Breast epithelium (tissue), 4 donors: ENCODE measurements at places on chromosomes 4 and X.

DNA sequence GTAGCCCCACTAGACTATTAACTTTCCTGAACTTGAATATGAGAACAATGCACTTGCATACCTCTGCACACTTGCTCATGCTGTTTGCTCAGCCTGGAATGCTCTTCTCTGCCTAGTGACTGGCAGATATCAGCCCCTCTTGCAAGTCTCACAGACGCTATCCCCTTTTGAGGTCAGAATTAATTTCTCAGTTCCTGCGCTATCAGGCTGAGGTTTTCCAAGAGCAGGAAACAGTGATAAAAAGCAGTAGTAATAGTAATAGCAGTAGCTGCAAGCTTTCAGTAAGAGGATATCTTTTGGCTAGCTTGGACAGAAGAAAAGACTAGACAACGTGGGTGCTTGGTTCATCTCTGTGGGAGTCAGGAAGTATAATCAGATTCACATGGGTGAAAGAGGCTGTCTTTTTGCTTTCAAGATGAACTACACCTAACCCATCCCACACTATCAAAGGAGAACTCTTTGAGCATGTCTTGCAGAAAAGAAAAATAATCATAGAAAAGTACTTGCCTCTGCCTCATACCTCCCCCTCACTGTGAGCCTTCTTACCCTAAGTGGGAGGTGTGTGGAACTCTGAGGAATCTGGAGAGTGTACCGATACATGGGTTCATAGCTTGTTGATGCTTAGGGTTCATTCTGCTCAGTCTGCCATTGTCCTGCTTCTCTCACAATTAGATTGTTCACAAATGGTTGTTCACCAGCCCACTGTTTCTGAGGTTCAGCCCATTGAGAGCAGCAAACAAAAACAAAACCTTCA is 11.3 kb upstream of the DRP2 start:
- DNase-seq: no peak

DNA sequence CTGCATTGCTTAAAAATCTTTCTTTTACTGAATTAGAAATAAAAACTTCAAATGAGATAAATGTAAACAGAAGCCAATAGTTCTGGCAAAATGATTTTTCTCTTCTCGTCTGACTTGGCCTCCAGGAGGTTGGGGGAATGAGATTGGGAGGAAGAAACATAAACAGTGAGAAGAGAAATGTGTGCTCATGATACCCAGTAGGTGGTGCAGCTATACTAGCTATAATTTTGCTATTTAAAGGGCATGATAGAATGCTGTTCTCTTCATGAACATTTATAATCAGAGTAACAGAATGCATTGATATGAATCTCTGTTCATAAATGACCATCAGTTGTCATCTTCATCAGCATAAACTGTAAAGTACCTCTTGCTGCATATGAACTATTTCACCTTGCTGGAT is 85.5 kb downstream of the TACR3 start:
- DNase-seq: no peak

DNA sequence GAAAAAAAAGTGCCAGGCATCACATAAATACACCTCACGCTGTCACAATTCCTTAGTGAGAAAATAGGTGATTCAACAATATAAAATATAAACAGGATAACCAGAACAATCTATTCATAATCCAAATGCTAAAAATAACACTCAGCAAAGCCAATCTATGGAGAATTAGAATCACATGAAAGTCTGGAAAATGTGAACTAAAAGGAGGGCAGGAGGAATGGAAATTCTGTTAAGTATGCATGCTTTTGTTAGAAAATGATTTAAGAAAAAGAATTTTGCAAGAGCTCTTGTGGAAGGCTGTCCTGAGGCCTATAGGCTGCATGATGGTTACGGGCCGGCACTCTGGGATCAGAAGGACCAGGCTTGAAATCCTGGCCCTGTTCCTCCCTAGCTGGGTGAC is 70.6 kb upstream of the PROM1 start:
- no peak for DNase-seq

DNA sequence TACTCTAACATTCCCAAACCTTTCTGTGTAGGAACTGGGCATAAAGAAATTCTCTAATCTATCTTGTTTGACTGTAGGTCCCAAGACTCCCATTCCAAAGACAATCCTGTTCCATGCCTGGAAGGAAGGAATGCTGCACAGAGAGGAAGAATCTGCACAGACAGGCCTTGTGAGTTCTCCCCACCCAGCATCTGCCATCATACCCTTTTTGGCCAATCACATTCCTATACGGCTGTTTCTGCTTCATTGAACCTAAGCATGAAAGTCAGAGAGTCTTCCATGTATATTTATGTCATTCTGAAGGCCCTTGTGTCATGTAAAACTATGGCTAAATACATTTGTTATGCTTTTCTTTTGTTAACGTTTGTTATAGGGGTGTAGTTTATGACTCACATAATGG is 667.7 kb upstream of the IGFBP7 start:
- DNase-seq: no peak

- DNase-seq: no peak
These were observed 72.1 kb upstream of the FAM241A start for GRCh38 chr4:112073181-112073580.

DNA sequence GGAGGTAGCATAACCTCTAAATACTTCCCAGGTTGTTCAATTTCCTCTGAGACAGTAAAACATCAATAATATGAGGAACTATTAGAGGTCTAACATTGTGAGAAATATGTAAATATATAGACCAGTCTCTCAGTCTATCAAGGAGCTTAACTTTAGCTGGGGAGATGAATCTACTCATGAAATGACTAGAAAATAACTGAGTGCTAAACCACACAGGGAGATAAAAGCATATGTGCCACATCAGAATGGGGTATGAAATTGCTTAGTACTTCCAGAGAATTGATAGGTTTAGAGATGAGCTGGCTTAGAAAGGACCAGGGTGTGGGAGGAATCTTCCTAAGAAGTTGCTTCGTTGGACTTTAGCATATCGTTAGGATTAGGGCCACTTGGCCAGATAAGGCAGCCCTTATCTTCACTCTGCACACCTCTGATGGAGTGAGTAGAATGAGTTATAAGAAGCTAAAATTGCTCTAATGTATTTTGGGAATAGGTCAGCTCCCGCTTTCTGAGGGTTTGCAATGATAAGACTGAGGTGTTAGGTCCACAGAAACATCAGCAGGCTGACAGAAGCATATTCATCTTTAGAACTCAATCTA is 299.2 kb downstream of the UNC5C start:
- DNase-seq: no peak

- DNase-seq: no peak
These were observed 89.3 kb downstream of the DDIT4L start for GRCh38 chr4:100100985-100101384.

- DNase-seq: no peak
These were observed 5.0 kb downstream of the FUNDC2 start for GRCh38 chrX:155031657-155032056.

DNA sequence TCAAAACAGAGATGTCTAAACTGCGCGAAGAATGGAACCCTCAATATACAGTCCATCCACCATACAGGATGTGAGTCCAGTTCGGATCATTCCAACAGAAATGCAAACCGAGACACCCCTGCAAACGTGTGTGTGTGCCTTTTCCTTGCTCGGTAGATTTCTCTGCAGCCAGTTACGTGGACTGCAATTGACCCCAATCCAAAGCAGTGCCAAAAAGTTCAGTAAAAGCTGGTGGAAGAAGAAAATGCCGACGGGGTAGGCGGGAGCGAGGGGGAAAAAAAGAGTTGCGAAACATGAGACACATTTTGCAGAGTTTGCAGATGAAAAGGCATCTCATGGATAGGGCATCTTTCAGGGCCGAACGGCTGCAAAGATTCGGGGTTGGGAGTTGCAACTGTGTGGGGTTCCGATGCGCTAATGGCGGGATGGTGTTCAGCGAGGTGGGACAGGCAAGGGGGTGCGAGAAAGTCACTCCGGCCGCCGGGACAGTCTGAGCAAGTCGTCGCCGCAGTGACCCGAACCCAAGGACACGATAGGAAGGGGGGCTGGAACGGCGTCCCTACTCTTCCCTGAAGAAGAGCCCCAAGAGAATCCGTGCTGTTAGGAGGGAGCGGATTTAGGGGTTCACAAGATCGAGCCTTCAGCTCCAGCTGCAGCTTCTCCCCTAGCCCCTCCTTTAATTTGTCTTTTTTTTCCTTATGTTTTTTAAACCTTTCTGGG is 3.8 kb downstream of the PHOX2B start:
- no peak for DNase-seq

DNA sequence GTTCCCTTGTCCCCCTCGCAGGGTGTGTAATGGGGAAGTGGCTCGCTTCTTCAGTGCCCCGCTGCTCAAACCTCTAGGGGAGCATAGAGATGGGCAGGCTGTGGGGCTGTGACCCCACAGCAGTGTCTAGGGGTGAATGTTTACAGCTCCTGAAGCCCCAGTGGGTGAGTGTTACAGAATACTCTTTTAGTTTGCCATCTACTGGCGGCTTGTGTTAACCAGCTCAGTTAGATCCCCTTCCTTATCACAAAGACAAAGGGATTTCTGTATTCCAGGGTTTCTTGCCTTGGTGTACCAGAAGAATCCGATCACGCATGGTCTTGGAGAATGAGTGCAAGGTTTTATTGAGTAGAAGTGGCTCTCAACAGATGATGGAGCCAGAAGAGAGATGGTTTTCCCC is 108.1 kb upstream of the IQCM start:
- DNase-seq: no peak

DNA sequence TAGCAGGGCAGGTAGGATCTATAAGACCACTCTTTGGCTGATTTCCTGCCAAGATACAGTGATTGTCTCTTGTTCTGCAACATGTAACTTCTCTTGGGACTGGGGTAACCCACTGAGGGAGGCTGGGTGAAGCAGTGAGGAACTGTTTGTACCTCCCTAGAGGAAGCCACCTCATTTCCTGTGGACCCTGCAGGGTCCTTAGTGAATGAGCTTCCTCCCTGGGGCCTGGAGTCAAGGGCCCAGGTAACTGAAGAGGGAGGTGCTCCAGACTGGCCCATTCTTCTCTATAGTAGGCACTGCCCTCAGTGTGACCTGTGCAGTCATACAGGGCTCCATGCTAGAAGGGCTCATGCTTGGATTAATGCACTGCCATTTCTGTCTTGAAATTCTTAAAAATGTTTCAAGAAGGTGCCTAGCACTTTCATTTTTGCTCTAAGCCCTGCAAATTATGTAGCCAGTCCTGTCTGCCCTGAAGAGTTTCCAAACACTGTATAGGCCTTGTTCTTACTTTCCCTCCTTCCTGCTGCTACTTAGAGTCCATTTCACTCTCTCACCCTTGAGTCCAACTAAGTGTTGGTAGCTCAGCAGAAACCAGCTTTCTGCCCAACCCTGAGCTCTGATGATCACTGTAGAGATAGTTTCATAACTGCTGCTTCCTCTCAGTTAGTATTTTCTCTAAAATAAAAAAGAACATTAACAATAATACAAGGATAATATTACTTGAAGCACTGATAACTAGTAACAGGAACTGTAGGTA is 8.5 kb upstream of the GRIA3 start:
- no peak for DNase-seq

DNA sequence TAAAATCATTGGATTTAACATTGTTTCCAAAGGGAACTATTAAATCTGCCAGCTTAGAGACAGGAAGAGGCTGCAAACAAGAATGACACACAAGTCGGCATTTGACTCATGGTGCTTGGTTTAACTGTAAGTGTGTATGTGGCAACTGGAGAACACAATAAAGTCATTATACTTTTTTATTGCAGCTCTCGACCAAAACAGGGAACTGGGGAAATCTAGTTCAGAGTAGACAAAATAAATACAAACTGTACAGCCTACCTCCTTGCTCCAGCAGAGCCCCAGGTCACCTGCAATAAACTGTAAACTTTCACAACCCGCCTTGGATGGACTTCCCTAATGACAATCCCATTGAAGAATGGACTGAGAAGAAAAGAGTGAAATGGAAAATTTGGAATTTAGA is 24.0 kb downstream of the NPY5R start:
- DNase-seq: no peak

GRCh38 chr4:55172694-55173287 is 47.4 kb upstream of the KDR start:
- no peak for DNase-seq

DNA sequence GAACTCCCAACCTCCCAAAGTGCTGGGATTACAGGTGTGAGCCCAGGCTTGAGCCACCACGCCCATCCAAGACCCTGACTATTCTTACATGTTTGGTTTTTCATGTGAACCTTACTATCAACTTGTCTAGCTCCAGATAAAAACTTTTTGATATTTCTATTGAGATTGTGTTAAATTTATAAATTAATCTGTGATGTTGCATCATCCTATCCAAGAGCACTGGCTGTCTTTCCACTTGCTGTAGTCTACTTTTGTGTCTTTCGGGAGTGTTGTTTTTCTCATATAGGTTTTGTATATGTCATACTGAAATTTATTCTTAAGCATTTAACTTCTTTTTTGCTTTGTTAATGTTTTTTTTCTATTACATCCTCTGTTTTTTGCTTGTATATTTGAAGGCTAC is 34.6 kb downstream of the BRCC3 start:
- DNase-seq: no peak

DNA sequence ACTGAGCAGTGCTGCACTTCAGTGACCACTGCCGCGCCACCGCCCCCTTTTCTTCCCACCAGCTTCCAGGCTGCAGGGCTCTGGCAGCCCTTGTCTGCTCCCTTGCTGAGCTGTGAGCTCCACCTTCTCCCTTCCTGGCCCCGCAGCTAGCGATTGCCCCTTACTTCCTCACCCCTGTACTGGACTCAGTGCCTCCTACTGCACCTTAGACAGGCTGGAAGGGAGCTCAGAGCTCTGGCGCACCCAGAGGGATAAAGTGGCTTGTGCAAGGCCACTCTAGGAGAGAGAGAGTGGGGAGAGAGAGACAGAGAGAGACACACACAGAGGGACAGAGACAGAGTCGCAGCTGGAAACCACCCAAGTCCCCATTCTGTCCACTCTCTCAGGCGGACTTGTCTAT is 6.0 kb downstream of the RASL11B start:
- DNase-seq: no peak

DNA sequence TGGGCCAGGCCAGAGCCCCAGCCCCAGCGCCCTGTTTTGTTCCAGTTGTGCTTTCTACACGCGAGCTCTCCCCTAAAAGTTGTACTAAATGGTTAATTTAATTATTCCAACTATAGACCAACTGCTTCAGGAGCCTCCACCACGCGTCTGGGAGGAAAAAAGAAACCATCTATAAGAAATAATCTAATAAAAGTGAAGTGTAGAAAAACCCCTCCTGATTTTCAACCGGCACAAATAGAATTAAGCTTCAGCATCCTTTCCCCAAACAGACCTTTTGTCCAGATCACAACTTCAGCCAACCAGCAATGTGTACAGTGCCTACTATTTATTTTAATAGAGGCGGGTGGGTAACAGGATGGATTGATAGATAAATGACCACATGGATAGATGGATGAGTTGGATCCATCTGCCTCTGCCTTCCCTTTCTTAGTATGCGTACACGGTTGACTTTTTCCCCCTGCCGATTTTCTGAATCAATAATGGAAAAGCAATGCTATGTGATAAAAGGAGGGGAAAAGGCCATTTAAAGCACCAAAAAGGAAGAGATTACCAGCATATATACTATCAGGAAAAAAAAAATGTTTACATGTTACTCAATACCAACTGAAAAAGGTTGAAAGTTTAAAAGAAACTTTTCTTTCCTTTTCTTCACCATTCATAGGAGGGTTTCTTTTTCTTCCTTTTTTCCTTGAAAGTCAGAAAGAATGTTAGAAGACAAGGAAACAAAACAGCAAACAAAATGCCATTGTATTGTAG is 3.7 kb upstream of the PHOX2B start:
- no peak for DNase-seq
